ENCODE measurements at places on chromosomes 12 and 14. TPM values are rescaled to one million over a fixed set of nuclear protein-coding genes. Genes with fewer than 3 reads are reported as not detected.

GRCh38 chr14:73761618-73762355, 47.6 kb upstream of the PNMA1 start:
- DNase-seq: no peak

DNA sequence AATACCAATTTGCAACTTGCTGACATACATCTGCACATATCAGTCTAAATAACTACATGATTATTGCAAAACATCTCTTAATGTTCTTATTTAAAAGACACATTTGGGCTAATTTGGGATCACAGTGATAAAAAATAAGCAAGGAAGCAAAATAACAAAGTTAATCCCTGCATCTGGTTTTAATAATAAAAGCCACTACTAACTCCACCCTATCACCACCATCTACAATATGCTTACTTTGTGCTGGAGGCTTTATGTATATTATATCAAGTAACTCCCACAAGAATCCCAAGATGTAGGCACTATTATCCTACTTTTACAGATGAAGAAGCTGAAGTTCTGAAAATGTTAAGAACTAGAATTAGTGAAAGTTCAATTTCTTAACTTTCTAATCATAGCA, 45.7 kb downstream of the TAOK3 start:
- DNase-seq: no peak

DNA sequence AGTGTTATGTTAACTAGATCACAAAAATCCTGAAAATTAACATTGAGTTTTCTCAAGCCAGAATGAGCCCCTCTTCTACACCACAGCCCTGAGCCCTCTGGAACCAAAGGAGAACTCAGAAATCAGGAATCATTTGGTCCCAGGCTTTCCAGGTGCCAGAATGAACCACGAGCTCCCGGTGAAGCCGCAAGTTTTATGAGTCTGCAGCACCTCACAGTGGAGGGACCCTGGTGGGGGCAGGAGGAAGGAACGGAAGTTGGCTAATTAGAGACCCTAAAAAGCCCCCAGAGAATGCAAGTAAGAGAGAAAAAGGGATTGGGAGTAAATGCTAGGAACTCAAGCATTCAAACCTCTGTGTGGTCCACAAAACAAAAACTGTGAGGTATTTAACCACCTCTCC, 52.9 kb upstream of the BCL2L14 start:
- peak; percentile 74 for DNase-seq

TMEM132D gene
- polyA plus RNA-seq: 0.44 TPM

CLMN gene
- 3.2 TPM for polyA plus RNA-seq

C1QL4 gene
- not detected for polyA plus RNA-seq
